ENCODE measurements at places on chromosomes 1 and 21.

GRCh38 chr1:226349801-226350518, 41.0 kb upstream of the LIN9 start:
- DNase-seq: no peak

DNA sequence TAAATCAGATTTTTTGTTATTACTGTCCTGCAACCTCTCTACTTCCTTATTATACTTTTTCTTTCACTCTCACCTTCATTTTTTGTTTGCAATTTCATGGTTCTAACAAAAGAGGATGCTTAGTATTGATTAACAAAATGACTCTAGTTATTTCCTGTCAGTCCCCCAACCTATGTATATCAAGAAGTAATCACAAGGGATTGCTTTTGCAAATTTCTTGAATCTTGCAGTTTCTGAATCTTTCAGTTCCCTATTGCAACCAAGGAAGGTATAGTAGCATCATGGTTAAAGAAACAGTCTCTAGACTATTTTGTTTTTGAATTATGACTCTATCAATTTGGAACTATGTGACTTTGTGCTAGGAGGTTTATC, 446.9 kb downstream of the NEGR1 start:
- no peak for DNase-seq

DNA sequence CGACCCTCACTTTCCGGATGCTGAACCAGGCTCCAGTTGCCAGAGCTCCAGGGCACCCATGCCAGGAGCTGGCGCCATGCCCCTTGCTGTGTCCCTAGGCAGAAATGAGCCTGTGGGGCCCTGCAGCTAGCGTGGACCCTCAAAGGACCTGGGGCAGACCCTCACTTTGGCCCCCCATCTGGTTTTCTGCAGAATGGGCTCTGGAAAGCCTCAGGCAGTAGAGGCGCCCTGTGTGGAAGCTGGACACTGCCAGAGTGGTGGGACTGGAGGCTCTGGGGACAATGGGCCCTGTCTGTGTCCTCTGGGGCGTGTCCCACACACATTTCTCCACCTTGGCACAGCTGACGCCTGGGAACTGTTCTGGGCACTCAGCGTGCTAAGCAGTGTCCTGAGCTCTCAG, 6.3 kb upstream of the AURKAIP1 start:
- no peak for DNase-seq

GRCh38 chr1:119806489-119806888, 4.8 kb downstream of the REG4 start:
- no peak for DNase-seq

DNA sequence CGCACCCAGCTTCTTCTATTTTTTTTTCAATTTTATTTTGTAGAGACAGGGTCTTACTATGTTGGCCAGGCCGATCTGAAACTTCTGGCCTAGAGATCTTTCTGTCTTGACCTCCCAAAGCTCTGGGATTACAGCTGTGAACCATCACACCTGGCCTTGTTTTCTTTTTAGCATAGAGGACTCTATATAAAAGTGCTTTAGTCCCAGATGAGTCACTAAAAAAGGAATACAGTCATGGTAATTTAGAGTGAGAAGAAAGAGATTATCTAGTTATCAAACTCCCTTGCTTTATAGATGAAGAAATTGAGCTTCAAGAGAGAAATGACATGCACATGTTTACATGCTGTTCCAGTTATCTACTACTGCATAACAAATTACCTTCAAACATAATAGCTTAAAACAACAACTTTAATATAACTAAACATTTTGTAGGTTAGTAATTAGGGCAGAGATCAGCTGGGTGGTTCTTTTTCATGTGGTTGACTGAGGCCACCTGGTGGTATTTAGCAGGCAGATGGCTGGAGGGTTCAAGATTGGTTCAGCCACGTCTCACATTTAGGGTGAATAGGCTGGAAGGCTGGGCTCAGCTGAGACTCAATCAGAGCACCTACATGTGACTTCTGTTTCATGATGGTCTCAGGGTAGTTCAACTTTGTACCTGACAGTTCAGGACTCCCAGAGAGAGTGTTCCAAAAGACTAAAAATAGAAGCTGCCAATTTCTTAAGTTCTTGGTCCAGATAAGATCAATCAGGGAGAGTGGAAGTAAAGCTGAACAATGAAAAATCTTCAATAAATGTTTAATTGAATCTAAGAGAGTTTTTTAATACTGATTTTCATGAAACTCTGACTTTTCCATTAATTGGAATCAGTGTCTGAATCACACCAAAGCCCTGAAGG, 16.9 kb upstream of the MTF2 start:
- DNase-seq: no peak

GRCh38 chr1:234699795-234700665, 90.1 kb upstream of the IRF2BP2 start:
- DNase-seq: no peak

- no peak for DNase-seq
Observed at GRCh38 chr1:178345238-178345637, 151.5 kb downstream of the CLEC20A start.

DNA sequence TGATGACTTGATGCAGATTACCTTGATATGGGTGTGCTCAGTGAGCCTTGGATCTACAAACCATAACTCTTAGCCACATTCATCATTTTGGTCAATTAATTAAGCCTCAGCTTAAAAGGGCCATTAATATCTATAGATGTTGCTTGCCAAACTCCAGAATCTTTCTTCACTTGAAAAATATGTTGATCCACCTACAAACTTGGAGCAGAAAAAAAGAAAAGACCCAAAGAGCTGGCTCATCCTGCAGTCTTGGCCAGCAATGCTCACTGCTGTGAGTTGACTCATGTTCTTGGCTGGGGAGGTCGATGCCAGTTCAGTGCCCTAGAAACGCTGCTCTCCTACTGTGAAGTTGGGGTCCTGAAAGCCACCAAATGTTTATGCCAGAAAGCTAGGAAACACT, 75.4 kb downstream of the DPT start:
- DNase-seq: no peak

- no peak for DNase-seq
Observed at GRCh38 chr21:45992301-45993209, 11.0 kb downstream of the COL6A1 start.

DNA sequence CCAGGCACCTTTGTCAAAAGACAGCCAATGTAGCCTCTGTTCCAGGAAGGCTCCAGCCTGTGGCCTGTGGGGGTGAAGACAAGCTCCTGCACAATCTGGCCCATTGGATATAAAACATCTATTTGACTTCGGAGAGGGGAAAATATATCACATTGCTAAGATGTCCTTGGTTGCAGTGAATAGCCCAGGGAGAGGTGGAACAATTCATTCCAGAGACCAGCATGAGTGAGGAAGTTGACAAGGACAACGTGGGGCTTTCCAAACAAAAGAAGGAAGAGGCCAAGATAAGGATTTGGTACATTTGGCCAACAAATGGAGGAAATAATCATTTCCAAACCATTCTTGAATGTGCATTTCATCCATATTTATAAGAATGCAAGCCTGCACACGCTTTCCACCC, 187.0 kb downstream of the ETS2 start:
- no peak for DNase-seq

DNA sequence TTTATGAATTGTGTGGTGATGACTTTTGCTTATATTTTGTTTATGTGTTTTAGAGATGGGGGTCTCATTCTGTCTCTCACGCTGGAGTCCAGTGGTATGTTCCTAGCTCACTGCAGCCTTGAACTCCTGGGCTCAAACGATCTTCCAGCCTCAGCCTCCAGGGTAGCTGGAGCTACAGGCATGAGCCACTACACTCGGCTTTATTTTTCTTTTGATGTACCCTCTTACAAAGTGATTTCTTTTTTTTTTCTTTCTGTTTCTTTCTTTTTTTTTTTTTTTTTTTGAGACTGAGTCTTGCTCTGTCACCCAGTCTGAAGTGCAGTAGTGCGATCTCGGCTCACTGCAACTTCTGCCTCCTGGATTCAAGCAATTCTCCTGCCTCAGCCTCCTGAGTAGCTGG, 46.8 kb downstream of the CD247 start:
- no peak for DNase-seq

- no peak for DNase-seq
Observed at GRCh38 chr1:7583291-7584096, 187.6 kb upstream of the VAMP3 start.

DNA sequence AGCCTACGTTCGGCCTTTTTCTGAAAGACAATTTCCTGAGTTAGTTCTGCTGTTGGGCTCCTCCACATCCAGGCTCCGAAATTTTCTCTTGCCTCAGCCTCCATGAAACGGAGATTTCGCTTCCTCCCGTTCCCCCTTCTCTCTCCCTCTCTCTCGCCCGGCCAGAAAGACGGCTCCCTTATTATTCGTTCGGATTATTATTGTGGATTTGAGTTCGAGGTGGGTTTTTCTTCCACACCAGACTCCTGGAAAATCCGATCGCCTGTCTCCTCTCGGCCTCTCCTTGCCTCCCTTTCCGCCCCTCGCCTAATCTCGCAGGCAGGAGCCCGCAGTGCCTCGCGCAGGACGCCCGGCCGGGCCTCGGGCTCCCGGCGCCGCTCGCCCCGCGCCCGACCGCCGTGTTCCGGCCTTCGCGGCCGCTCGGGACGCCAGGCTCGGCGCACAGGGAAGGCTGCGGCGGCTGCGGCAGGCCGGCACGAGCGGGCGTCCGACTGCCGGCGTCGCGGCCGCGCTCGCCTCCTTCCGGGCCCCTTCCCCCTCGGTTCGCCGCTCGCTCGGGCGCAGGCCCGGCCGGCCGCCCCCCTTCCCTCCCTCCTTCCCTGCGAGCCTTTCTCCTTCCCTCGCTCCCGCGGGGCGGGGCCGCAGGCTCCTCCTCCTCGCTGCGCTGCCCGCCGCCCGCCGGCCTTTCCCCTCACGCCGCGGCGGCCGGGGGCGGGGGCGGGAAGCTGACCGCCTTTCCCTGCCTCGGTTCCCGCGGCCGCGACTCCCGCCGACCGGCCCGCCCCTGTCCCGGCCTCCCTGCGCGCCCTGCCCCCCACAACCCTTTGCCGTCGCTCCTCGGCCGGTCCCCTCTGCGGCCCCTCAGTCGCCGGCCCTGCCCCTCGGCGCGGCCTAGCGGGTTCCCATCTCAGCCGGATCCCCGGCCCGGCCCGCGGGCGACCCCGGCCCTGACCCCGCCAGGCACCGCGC, at the start of gene ARHGEF11:
Gene ARHGEF11, minus strand, starts transcription at position 493 of the 969 bp plus-strand sequence. CDS start 1,412 bp downstream, outside the sequence.
- peak; percentile 73 for DNase-seq

DNA sequence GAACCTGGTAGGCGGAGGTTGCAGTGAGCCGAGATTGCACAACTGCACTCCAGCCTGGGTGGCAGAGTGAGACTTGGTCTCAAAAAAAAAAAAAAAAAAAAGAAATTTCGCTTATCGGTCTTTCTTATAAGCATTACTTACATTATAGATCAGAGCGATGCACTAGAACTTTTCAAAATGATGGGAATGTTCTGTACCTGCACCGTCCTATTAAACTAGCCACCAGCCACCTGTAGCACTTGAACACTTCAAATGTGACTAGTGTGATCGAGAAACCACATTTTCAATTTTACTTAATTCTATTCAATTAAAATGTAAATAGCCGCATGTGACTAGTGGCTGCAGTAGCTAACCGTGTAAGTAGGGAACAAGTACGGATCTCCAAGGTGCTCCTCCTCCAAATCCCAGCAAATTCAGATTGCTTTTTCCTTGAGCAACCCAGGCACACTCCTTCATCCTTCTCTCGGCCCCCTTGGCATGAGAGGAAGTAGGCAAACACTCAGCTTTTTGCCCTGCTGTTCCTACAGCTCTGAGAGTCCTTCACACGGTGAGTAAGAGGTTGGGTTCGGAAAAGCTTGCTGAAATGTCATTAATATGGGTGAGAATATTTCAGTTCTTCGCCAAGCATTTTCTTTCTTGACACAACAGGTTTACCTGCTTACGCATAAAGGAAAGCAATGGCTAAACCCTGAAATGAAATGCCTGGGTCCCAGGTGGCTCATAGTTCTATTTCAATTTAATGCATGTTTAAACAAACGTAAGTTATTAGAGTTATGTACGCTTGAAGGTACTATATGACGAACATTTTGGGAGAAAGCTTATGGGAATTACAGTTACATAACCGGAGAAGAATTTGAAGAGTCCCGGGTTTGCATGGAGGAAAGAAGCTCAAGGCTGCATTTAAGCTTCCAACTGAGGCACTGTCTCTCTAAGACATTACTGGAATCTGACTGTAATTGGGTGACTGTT, 69.5 kb upstream of the HUNK start:
- DNase-seq: no peak

DNA sequence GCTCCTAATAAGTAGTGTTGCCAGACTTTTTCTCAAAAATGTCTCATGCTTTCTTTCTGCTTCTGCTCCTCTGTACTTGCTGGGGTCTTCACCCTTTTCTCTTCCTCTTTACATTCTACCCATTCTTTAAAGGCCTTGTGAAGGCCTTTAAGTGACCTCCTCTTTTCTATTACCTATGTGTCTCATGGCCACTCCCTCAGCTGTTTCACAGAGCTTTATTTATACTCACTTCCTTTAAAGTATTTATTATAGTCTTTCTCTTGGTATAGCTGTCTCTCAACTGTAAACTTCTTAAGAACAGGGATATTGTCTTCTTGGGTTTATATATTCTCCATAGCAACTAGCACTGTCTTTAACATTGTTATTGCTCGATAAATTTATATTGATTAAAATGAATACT, 792 bp downstream of the GOLPH3L start:
- DNase-seq: no peak

All from AG09319 (cell line).